ENCODE measurements at places on chromosomes 6 and 20.

DNA sequence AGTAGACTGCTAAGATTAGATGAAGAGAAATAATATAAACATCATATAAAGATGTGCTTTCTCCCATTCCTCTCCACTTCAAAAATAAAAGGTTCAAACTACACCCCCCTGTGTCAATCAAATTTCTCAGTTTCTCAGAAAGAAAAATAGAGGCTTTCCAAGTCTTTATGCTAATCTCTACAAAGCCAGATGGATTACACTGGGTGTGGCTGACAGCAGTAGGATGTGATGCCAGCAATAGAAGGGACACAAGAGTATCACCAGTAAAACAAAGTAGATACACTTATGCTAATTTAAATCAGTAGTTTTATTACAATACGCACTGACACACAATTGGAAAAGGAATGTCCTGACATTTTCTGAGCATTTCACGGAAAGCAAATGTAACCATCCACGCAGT, 353.4 kb downstream of the RNGTT start:
- DNase-seq = no peak

- DNase-seq = no peak
Observed at GRCh38 chr6:143098054-143098671, 37.5 kb downstream of the AIG1 start.

- DNase-seq = no peak
Observed at GRCh38 chr20:54134445-54135220, 39.2 kb downstream of the CYP24A1 start.

GRCh38 chr6:169428532-169428931, 174.9 kb upstream of the THBS2 start:
- DNase-seq = no peak
